Epithelial cell of umbilical artery (primary cell): ENCODE measurements at places on chromosomes 4 and X. TPM values are rescaled to one million over a fixed set of nuclear protein-coding genes. Genes with fewer than 3 reads are reported as not detected.

Gene ADGRG2
- total RNA-seq, result not detected in 2 replicates

Gene EOLA2
- 12.8 and 24.0 TPM in 2 replicates for total RNA-seq

Gene NR3C2
- 4.1 and 4.2 TPM in 2 replicates for total RNA-seq

Gene ZDHHC15
- total RNA-seq, result not detected in 2 replicates

Gene MAGEB1
- total RNA-seq, result not detected in 2 replicates

Gene TMEM150C
- 3.2 TPM in 2 replicates for total RNA-seq

Gene DRD5
- not detected in 2 replicates for total RNA-seq

Gene F8A3
- total RNA-seq, result 0.30 and 0.65 TPM in 2 replicates

Gene KLHL34
- not detected in 2 replicates for total RNA-seq

Gene STAP1
- not detected in 2 replicates for total RNA-seq

Gene TMEM271
- total RNA-seq, result not detected in 2 replicates

Gene HMX1
- not detected in 2 replicates for total RNA-seq

Gene PABPC4L
- total RNA-seq, result 1.3 and 1.7 TPM in 2 replicates

Gene P2RY4
- total RNA-seq, result not detected in 2 replicates

Gene XAGE2
- not detected in 2 replicates for total RNA-seq

Gene PPP4R3C
- not detected in 2 replicates for total RNA-seq

Gene RPS6KA6
- 0.91 and 1.3 TPM in 2 replicates for total RNA-seq

Gene RHOXF1
- not detected in 2 replicates for total RNA-seq

Gene FATE1
- total RNA-seq, result not detected in 2 replicates
